ENCODE measurements at places on chromosomes 13 and 19.

GRCh38 chr13:22757530-22758120 lies 423.2 kb upstream of the SGCG start:
- DNase-seq = peak; percentile 24

- DNase-seq = no peak
Measured at GRCh38 chr19:5691822-5692722, 2.0 kb downstream of the RPL36 start.

DNA sequence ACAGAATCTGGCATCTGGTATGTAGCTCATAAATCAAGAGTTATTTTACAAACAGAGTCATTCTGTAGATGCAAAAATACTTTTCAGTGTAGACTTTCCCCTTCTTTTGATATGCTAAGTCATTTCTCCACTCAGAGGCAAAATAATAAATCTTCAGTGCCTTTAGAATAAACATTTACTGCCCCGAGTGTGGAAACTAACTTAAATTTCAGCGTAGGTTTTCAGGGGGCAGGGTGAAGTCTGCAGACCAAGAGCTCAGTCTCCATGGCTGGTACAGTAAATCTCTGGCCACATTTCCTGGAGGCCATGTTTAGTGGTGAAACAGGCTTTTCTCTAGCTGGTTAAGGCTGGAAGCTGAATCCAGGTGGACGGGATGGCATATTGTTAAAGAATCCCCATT lies 13.1 kb upstream of the ADPRHL1 start:
- no peak for DNase-seq

DNA sequence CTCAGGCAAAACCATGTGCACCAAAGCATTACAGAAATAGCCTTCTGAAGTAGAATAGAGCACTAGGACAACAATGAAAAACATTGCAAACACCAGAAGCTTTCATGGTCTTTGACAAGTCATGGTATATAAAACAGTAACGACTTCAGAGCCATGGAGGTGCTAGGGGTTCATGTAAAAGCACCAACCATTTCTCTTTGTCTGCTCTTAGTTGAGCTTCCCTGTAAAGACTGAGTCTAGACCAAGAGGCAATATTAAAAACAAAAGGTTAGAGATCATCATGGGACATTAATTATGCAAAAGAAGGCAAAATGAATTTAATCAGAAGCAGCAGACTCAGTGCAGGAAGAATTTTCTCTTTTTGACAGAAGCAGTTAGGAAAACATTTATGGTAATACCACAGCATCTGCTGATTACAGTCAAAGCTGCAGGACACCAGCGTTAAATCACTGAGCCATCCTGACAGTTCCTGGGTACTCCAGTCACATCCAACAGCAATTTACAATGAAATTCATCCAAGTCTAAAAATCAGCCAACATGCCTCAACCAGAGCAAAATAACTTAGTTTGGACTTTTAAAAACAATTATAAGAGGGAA lies 476.8 kb downstream of the DIAPH3 start:
- no peak for DNase-seq

GRCh38 chr19:13095393-13095784 lies 7.3 kb downstream of the LYL1 start:
- DNase-seq = no peak

DNA sequence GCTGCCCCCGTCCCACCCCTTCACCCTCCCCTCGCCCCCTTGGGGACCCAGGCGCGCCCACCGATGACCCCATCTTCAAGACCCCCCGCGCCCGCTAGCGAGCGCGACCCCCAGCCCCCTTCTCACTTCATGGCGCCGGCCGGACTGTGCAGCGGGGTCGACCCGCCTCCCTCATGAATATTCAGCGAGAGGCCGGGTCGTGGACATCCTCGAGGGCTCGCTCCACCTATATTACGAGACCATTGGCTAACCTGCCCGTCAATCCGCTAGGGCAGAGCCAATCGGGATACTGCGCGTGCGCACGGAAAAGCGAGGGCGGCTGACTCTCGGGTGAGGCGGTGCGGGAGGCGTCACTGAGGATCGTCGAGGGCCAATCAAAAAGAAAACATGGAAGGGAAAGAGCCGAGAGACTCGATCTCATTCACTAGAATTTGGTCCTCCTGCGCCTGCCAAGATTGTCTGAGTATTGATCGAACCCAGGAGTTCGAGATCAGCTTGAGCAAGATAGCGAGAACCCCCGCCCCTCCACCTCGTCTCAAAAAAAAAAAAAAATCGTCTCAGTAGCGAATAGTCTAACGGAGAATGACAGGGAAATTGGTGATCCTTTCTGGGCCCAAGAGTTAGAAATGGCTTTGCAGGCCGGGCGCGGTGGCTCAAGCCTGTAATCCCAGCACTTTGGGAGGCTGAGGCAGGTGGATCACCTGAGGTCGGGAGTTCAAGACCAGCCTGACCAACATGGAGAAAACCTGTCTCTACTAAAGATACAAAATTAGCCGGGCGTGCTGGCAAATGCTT lies at the start of gene ERCC2:
Gene ERCC2 (minus strand): TSS at position 164 of the 795 bp plus-strand sequence. CDS start 33 bp downstream, at position 131.
- peak; percentile 99 for DNase-seq

- no peak for DNase-seq
Measured at GRCh38 chr13:110284779-110285484, 22.0 kb downstream of the COL4A1 start.

- DNase-seq = no peak
Measured at GRCh38 chr13:113585896-113586295, 1.3 kb downstream of the TFDP1 start.

DNA sequence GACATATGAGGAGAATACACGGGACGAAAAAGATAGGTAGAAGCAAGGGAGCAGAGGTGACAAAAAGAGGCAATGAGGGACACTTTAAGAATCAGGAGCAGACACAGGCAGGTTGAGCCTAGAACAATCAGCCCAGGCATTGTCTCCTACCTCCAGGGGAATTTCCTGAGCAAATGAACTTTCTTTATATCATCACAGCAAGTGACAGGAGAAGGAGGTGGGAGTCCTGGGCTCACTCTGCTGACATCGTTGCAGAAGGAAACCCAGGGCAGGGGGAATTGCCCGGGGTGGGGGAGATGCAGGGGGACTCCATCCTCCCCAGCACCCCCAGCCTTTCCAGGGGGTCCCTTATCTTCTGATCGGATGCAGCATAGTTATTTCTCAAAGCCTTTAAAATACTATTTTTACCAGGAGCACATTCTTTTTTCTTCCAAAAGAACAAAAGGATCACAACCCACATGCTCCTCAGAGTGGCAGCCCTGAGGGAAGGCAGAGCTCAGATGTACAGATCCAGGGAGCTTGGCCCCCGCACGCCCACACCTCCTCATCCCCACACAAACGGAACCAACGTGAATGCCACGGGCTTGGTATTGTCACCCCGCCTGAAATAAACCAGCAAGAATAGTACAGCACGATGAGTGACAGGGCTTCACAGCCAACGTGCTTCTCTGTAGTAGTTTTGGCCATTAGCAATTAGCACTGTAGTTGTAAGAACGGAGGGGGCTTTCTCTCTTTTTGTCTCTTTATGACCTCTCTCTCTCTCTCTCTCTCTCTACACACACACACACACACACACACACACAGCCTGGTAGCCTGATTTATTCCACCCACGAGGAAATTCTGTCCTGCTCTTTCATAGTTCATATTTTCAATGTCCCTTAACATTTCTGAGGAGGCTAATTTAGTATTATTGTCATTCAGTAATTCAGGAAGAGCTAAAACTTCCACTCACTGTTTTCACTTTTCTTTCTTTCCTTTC lies 169.5 kb upstream of the UBL3 start:
- DNase-seq = no peak

Measured in midbrain (tissue), 1 donor.